ENCODE measurements at places on chromosomes 5 and 9.

- DNase-seq = no peak
Measured at GRCh38 chr5:72427488-72428437, 79.4 kb downstream of the ZNF366 start.

DNA sequence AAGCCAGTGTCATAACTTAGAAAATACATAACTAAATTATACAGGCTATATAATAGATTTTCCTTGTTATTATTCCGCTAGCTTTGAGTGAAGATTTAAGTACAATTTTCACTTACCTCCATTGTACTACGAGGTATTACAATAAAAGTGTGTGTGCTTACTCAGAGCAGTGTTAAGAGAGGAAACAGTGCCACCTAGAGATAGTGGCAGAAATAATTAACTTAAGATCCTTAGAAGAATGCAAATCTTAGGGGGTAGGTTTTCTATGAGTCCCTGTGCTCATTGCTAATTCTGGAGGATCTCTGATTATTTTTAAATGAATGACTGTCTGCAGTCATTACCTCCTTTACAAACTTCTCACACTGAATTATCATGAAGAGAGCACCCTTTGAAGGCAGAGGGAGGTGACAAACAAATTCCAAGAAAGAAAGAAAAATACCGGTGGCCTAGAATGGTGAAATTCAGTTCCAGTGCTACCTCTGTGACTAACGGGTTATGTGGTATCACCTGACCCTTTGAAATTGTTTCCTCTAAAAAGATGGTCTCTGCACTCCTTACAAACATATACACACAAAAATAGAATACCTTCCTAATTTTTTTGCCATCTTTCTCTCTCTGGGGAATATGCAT, 379.8 kb downstream of the TRIM36 start:
- no peak for DNase-seq

DNA sequence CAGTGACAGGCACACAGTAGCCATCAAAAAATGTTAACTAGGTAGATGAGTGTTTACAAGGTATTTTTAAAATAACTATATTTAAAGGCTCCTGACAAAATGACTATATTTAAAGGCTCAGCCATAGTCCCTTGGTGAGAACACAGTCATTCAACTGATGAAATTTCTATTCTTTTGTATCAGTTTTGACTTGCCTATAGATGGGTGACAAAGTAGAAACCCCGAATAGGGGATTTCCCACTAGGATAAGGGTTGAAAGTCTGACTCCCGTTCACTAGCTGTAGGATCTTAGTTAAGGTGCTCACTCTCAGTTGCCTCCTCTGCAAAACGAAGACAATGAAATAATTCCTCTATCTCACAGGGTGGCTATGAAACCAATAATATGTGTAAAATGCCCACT, 218.2 kb downstream of the TSSK1B start:
- no peak for DNase-seq

DNA sequence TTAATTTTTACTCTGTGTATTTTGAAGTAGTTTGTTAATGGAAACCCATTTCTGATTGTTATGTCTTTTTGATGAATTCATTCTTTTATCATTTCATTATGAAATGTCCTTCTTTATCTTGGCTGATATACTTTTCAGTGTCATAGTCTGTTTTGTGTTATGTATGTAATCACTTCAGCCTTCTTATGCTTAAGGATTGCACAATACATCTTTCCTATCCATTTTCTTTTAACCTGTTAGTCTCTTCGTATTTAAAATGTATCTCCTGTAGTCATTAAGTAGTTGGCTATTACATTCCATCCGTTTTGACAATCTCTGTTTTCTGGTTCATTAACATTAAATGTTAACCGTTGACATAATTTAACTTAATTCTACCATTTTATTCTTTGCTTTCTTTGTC, 344.6 kb upstream of the CTNND2 start:
- no peak for DNase-seq

- DNase-seq = no peak
Measured at GRCh38 chr5:157732130-157732514, 902 bp downstream of the THG1L start.

DNA sequence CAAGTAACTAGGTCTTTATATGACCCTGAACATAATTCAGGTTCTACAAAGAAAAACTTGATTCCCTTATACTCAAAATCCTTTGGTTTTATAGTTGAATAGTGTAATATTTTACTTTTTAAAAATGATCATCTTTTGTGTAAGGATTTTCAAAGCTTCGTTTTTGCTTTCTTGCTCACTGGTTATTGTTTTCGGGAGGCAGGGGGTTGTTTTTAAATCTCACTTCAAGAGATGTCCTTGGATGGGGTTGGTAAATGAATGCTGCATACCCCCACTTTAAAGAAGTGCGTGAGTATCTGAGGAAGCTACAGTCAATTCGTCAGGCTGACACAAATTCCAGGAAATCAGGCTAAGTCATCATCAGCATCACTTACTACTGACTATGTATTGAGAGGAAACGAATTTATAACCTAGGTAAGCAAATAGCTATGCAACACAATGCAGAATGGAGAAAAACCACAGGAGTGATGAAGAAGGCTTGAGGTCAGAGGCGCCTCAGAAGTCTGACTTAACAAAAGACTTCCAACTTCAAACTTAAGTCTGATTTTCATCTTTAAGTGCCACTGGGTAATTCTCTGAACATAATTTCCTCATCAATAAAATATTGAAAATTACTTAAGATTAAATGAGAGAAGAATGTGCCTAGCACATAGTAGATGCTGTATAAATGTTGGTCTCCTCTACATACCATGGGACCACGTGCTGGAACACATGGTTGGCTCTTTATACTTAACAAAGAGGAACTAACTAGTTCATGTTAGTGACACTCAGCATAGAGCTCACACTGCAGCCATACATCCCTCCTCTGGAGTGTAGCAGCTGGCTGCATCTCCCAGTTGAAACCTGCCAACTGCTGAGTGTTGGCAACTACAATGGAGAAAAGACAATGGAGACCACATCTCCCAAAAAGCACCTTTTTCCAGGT, 106.0 kb upstream of the KIF2A start:
- DNase-seq = no peak

DNA sequence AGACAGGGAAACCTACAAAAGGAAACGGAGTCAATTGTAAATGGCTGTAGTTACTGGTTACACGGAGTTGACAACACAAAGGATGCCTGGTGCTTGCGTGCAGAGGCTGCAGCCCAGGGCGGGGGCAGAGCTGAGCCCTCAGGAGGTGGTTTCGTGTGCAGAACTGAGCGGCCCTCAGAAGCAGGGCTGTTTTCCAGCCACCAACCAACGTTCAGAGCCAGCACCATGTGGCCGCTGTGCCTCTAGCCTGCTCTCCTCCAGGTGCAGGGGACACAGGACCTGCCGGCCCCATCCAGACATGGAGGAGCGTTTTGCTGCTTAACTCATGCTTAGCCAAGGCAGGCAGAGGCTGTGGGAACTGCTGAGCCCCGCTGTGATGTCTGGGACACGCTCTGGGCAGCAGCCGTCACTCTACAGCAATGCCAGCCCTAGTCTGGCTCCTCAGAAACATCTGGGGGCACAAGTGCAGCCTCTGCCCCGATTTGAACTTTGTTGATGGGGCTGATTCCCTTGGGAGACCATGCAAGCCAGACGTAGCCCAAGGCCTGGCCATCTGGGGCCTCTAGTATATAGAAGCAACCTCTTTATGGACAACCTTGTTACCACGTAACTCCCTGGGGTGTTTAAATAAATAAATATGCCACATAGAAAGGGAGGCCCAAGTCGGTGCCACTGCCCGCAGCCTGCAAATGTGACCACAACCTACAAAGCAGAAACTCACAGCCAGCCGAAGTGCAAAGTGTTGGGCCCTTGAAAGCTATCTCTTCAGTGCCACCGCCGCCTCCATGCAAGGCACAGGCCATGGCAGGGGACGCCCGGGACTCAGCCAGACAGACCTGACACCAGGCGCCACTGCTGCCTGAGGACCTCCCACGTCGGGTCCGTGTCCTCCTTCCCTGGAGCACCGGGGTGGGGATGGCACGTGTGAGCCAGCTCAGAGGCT, 42.1 kb downstream of the NKD2 start:
- no peak for DNase-seq

- DNase-seq = no peak
Measured at GRCh38 chr5:39057734-39058133, 16.5 kb downstream of the RICTOR start.

DNA sequence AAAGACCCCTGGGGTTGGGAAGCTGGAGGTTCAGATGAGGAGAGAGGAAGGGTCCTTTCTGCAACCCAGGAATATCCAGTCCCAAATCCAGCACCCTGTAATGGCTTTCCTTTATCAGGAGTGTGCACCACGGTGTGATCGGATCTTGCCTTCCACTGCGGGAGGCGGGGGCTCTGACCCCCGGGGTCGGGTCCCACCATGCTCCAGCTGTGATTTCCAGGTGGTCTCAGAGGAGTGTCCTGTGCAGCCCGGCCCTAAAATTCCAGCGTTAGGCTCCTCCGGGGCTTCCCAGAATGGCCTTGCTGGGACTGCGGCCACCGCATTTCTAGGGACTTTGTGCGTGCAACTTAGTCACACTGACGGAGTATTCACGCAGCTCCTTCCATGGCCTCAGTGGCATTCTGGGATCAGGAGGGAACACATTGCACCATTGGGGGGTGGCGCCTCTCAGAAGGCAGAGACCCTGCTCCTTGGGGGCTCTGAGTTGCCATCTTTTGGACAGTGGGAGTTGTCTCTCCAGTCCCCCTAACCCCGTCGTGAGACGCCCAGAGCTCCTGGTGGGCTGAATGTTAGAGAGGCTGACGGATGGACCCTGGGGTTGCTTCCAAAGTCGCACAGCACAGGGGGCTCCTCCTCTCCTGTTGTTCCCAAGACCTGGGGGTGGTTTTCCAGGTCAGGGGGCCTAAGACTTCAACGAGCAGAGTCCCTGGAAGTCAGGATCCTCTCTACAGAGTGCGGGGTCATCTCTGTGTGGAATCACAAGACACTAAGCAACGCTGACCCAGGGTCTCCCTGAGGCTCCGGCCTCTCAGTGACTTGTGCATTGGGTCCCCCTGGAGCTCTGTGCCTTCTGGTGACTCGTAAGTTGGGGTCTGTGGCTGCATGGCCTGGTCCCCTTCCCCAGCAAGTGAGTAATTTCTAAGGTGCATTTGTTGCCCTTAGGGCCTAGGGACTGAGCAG, 42.7 kb upstream of the IRX4 start:
- no peak for DNase-seq

DNA sequence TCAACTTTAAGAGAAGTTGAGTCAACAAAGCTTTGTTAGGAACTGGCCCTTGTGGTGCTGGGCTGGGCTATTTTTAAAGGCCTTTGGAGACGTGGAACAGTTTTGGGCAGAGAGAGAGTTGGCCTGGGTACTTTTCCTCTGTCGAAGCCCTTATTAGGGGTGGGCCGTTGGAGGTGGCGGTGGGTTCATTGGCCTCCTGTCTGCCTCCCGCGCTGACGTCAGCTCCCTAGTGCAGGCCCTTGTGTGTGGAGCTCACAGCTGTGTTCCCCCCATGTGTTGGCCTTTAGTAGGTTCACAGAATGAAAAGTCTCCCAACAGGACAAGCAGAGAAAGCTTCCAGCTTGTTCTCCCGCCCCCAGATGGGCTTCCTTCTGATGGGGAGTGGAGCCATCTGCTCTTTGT, 2.7 kb downstream of the NCS1 start:
- no peak for DNase-seq

DNA sequence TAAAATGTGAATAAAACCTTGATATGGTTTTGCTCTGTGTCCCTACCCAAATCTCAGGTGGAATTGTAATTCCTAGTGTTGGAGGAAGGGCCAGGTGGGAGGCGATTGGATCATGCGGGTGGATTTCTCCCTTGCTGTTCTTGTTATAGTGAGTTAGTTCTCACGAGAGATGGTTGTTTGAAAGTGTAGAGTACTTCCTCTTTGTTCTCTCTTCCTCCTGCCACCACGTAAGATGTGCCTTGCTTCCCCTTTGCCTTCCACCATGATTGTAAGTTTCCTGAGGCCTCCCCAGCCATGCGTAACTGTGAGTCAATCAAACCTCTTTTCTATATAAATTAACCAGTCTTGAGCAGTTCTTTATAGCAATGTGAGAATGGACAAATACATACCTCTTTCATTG, 34.9 kb downstream of the TARS1 start:
- DNase-seq = no peak

DNA sequence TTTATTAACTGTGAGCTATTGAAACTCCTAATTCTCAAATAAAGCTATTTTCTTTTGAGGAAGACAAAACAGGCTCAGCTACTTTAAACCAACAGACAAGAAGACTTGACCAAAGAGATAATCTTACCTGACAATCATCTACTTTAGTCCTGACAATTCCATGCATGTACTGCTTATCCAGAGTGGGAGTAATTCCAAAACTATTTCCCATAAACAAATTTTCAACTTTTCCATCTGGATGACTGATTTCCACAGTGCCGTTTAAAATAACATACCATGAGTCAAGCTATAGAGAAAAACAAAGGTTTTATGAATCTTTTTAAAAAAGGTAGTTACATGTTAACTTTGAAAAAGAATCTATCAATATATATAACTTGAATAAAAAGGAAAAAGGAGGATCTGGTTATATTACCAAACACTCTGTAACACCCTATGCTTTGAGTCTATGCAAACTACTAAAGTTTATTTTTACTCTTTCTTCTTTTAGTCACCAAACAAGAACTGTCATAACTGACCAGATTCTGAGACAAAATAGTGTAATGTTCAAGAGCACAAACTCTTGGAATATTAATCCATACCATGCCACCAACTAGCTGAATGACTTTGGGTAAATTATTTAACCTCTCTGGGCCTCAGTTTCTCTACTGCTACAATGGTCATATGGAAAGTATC, 129.7 kb downstream of the RAPGEF6 start:
- DNase-seq = no peak

GRCh38 chr5:177997846-177998245, 1.8 kb upstream of the PROP1 start:
- no peak for DNase-seq

DNA sequence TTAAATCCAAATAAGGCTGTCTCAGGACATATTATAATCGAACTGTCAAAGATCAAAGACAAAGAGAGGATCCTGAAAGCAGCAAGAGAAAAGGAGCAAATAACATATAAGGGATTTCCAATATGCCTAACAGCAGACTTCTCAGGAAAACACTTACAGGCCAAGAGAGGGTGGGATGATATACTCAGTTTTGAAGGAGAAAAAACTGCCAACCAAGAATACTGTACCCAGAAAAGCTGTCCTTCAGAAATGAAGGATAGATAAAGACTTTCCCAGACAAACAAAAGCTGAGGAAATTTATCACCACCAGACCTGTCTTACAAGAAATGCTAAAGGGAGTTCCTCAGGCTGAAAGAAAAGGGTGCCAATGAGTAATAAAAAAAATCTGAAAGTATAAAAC, 16.0 kb downstream of the EGFLAM start:
- DNase-seq = no peak

GRCh38 chr5:176629853-176630680, at the start of the genes EIF4E1B and SNCB:
TSS of gene EIF4E1B (plus strand) at chr5:176630675. CDS start at chr5:176642788, 12,113 bp downstream.
TSS of gene SNCB (minus strand) at chr5:176630534. CDS start at chr5:176629654, 880 bp downstream.
- peak; percentile 65 for DNase-seq

DNA sequence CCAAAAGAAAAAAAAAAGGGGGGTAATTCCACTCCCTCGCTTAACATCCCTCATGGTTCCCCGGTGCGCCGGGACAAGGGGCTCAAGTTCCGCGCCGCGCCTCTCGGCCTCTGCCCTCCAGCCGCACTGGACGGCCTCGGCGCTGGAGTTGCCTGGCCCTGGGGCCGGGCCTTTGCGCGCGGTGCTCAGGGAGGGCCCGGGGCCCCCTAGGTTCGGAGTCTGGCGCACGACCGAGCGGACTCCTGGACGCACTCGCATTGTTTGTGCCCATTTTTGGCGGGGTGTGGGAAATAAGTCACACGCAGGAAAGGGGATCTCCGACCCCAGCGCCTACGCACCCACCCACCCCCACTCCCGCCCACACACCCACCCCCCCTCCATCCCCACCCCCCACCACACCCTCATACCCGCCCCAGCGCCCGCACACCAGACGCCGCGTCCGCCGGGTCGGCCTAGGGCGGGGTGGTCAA, 381 bp downstream of the MED22 start:
- DNase-seq = peak; percentile 69

GRCh38 chr5:55338810-55339243, 31.0 kb downstream of the MTREX start:
- DNase-seq = peak; percentile 7

Measured in suppressor macrophage (primary cell).